ENCODE measurements at places on chromosomes 2 and 18.

GRCh38 chr2:161761160-161761559 is 136.9 kb downstream of the SLC4A10 start:
- DNase-seq = no peak

DNA sequence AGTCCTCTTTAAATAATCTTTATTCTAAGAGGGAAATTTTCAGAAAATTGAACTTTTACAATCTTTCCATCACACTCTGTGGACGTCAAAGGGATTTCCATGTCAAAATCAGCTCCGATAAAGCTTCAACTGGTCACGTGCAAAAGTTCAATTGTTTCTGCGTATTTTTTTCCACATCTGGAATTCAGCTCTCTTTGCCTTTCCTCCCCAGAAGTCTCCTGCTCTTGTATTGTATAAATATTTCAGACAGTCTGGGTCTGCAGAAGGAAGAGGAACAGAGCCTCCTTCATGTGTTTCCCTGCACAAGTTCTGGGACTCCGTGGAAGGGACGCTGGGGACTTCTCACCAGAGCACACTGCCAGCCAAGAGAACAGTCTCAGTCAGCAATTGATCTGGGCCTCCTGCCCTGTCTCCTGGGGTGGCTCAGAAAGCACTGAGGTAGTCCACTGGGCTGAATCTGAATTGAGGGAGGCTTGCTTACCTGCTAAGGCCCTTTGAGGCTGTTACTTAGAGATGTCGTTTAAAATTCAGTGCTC is 251.5 kb downstream of the TFCP2L1 start:
- no peak for DNase-seq

DNA sequence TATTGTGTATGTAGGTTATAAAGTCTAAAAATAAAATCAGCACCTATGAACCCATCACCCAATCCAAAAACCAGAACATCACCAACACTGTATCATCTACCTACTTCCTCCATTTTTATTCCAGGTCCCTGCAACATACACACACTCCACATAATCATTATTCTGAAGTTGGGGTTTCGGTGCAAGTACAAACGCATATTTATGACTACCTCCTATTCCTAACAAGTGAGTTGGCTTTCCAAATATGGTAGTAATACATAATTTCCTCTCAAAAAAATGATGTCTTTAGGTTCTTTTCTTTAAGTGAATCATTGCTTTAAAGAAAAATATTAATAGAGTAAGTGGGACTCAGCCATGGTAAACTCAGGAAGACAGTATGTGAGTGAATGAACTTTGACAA is 3.3 kb downstream of the ACVR1 start:
- DNase-seq = no peak

- no peak for DNase-seq
Observed at GRCh38 chr18:5618047-5618688, 74.4 kb upstream of the EPB41L3 start.

GRCh38 chr2:43481927-43482542 is 113.8 kb downstream of the THADA start:
- DNase-seq = no peak

DNA sequence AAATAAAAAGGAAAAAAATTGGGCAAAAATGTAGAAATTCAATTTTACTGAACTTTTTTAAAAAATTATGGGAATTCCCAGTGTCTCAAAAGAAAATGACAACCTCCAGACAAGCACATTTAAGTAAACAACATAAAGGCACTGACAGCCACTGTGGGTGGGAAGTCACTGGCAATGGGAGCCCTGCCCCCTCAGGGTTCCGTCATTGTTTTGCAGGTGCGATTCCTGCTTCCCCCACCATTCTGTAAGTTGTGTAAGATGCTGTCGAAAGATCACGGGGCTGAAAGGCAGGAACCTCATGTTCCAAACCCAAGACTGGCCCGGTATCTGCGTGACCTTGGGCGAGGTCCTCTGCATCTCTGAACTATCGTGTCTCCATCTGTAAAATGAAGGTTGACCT is 15.8 kb upstream of the ASPRV1 start:
- DNase-seq = no peak

DNA sequence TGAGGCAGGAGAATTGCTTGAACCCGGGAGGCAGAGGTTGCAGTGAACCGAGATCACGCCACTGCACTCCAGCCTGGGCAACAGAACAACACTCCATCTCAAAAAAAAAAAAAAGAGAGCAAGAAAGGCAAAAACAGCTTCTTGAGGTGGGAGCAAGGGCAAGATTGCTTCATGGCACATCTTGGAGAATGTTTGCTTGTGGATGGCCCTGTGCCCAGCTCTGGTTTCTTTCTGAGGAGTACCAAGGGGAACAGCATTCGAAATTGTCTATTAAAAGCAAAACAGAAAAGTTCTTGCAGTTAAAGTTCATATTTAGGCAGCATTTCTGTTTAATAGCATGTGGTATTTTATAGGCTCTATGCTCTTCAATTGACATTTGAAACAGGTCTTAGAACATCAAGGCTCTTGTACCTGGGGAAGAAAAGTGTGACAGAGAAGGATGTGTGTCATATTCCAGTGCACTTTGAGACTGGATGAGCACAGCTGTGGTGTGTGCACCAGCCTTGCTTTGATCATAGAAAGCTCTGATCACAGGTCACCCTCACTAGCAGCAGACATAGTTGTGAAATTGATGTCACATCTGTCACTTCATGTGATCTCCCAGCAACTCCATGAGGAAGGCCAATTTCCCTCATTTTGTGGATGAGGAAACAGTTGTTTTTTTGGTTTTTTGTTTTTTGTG is 154.3 kb downstream of the UXS1 start:
- DNase-seq = no peak

DNA sequence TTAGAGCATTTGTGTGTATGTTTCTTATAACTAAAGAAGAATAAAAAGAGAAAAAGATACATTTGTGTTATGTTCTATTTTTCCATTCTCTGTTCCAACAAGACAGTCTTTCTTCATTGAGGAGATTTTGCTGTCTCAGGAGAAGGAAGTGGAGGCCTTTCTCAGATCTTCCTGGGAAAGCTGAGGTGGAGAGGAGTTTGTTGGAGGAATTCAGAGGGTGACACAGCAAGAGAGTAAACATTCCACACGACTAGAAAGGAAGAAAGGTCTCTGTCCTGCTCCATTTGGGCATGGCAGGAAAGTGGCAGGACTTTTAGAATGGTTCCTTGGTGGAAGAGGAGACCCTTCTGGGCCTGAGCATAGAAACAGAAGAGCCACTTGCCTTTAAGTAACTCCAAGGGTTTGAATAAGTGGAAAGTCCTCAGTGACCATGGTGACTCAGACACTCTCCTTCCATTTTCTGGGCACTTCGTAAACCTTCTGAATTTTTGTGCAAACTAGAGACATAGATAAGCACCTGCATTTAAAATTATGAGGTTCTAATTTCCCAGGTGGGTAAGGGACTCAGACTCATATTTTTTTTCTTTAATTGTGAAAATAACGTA is 52.3 kb upstream of the COL5A2 start:
- DNase-seq = no peak

DNA sequence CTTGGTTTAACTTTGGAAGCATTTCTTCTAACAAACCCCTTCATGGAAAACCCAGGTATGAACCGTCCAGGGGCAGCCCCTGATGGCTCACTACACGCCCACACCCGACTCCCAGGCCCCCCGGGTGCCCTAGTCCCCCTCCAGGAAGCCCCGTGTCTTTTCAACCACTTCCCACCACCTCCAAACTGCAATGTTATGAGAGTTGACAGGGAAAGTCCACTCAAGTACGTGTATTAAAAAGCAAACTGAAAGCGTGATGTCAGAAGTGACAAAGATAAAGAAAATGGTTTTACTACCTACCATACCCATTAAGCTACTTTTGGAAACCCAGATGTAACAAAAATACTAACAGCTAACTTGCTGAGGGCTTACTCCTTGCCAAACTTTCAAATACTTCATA is 51.5 kb downstream of the L3MBTL4 start:
- no peak for DNase-seq

DNA sequence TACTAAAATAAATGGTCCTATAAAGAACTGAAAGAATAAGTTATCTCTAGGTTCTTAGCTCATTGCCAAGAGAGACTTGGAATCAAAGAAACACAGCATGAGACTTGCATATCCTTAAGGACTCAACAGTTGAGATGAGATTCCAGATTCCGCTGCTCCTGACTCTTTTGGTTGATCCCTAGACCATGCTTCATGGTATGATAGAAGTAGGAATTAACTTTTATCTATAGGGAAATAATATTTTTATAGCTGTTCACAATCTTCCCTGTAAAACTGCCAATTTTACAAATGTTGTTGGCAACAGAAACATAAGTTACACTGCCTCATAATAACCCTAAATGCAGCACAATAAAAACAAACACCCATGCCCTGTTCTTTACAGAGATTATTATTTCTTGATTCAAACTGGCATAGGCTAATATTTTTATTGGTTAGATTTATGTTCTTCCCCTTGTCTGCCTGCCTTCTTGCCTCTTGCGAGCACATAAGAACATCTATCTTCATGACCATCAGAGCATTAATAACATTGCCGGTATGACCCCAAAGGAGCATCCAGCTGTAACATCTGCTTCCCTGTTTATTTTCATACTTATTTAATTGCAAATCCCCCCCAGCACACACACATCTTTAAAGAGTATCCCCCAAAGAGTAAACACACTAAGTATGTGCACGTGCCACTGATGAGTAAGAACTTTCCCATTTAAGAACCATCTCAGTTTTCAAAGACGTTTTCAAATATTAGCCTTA is 735.7 kb upstream of the SLC8A1 start:
- DNase-seq = no peak

DNA sequence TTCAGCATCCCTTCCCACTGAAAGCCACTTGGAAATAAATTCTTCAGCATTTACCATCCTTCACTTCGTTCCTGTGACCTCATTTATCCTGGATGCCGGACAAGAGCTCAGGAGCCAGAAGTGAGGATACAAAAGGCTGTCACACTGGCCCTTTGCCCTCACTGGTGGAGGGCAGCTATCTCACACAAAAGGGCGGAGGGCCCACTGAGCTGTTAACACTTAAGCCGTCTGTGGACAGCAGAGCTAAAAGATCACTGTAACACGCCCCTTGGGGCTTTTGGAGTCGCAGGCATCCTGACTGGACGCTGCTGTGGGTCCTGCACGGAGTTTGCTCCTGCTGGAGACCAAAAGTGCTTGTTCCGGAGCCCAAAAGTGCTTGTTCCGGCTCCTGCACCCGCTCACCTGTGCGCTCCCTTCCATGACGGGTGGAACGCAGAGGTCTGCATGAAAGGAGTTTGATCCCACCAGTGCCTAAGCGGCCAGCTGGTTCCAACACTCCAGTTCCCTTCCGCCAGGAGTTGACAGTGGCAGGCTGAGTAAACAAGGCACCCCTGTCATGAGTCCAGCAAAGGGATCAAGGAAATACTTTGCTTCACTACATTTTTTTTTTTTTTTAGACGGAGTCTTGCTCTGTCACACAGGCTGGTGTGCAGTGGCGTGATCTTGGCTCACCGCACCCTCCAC is 572.0 kb upstream of the LINC00305 start:
- no peak for DNase-seq

DNA sequence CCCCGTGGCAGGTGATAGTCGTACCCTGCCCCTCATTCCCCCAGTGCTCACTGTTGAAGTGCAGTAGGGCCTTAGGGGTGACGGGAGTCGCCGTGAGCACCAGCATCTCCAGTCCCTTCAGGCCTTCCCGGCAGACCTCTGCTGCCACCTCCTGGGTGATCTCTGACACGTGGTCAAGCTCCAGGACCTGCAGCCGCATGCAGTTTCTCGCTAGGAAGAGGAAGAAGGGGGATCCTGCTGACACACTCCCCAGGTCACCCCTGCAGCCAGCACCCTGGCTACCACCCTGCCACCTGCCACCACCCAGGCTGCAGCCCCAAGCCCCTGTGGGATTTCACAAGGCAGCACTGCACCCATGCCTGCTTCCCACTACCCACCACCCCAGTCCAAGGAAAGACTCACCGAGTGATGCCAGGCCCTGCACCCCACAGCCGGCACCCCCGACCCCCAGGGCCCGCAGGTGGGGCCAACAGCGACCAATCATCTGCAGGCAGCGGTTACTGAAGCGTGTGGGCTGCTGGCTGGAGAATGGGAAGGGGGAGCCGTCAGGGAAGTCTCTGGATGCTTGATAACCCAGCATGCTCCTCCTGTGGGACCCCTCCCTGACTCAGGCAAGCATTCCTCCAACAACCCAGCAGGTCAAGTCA is 23.8 kb downstream of the FBXO41 start:
- DNase-seq = no peak

GRCh38 chr18:43004421-43004820 is 111.1 kb downstream of the RIT2 start:
- DNase-seq = no peak

DNA sequence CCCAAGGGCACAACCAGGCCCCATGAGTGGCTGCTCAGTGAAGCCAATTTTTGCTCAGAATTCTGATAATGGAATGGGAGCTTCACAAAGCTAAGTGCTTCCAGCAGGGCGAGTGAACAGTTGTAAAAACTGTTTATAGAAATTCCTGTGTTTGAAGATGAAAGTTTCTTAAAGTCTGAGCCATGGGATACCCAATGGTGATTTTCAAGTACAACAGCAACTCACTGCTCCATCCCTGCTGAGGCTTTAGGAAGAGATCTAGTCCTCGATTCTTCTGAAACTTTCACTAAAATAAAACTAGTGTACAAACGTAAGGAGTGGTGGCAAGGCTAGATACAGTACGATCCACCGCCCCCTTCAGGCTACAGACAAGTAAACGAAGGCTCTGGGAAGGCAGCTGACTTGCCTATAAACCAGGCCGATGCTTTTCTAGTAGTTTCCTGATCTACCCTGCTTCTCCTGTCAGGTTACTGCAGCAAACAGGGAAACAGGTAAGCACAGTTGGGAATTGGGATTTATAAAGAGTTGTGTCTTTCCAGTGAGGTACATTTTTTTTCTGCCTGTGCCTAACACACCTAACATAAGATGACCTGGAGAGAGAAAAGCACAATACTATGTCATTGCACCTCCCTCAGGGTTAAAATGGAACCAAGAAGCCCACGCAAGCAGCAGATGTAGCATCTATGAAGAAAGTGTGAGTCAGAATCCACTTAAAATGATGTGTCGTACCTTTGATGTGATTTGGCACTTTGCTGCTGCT is 108.7 kb downstream of the UXS1 start:
- DNase-seq = no peak

GRCh38 chr2:98155716-98156115 is 68.7 kb downstream of the VWA3B start:
- no peak for DNase-seq

DNA sequence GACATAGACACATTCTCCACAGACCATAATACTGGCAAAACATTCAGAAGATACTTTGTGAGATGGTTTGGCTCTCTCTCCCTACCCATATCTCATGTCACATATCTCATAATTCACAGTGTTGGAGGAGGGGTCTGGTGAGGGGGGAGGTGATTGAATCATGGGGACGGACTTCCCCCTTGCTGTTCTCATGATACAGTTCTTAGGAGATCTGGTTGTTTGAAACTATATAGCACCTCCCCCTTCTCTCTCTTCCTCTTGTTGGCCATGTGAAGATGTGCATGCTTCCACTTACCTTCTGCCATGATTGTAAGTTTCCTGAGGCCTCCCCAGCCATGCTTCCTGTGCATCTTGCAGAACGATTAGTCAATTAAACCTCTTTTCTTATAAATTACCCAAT is 61.1 kb downstream of the HK2 start:
- no peak for DNase-seq
